Upper lobe of left lung (tissue), 6 donors: ENCODE measurements at places on chromosomes 3 and 15. TPM values are rescaled to one million over a fixed set of nuclear protein-coding genes. Genes with fewer than 3 reads are reported as not detected.

- peak; percentile 66 for DNase-seq
These were observed 616.0 kb upstream of the TBL1XR1 start for GRCh38 chr3:177813322-177813721.

DNA sequence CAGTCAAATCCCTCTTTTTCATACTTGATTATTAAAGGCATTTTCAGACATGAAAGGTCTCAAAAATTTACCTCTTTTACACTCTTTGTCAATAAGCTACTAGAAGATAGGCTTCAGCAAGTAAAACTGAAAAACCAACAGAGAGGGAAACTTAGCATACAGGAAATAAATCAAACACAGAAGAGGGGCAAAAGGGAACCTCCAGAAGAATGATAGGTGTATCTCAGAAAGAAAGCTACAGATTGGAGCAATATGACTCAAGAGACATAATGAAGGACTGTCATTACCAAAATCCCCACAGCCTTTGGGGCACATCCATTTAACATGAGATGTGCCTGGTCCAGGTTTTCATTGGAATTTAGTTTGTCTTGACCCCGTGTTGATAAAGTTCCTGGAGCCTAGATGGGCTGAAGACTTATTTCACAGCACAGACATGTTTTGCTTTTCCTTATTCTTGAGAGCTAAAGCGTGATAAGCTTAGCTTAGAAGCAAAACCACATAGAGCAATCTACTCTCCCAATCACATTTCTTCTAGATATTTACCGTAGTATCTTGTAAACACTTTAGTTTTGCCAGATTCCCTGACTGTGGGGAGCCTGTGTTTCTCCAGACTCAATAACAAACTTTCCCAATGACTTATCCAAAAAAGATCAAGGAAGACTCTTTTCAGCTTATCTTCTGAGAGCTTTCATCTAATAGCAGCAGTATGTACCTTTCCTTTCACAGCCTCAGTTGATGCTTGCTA lies 11.7 kb downstream of the LRRFIP2 start:
- no peak for DNase-seq

GRCh38 chr3:69490971-69491370 lies 105.1 kb upstream of the FRMD4B start:
- DNase-seq, result no peak

DNA sequence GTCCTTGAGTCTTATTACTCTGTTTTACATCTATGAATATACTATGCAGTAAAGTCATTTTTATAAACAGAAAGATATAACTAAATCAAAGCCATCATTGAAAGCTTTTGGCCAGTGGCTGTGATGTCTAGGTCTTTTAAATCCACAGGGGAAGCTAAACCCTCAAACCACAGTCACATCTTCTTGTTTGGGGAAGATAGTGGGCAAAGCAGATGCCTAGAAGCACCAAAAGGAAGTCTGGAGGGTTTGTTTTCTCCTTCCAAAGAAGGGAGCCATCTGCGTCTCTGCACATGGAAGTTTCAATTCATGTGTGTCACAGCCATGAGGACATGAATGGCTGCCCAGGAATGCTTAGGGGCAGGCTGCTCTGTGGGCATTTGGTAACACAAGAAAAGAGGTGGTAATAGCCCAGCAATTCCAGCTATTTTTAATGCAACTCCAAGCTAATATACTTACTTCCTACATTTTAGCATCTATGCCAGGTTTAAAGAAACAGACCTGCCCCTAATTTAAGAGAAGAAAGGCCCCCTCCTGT lies 322.2 kb downstream of the SLC9A9 start:
- DNase-seq, result no peak

The CHL1 gene
- total RNA-seq, result 3.1 TPM

- no peak for DNase-seq
These were observed 11.9 kb downstream of the RTP3 start for GRCh38 chr3:46509661-46510187.

- DNase-seq, result no peak
These were observed 13.1 kb downstream of the AP3S2 start for GRCh38 chr15:89880727-89881126.

DNA sequence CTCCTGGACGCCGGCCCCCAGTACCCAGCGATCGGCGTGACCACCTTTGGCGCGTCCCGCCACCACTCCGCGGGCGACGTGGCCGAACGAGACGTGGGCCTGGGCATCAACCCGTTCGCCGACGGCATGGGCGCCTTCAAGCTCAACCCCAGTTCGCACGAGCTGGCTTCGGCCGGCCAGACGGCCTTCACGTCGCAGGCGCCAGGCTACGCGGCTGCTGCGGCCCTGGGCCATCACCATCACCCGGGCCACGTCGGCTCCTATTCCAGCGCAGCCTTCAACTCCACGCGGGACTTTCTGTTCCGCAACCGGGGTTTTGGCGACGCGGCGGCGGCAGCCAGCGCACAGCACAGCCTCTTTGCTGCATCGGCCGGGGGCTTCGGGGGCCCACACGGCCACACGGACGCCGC lies 956 bp downstream of the ZIC1 start:
- DNase-seq, result peak; percentile 82

The RYR3 gene
- 0.14 TPM for total RNA-seq

DNA sequence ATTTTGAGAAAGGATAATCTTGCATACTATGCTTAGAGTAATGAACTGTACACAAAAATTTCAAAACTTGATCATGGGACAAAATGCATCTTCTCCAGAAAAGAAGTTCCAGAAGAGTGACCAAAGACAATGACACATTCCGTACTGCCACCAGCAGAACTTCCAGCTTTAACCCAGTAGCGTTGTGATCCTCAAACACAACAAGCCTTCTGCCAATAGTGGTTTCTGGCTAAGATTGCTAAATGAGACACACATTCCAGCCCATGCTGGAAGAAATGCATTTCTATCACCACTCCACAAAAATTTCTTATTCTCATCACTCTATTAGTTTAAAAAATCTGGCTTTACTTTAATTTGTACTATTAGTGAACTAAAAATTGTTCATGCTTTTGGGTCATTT lies 334.9 kb downstream of the TBC1D5 start:
- DNase-seq, result no peak

- DNase-seq, result no peak
These were observed 1458.4 kb upstream of the CADM2 start for GRCh38 chr3:83500422-83500821.
